ENCODE measurements at places on chromosomes 16 and 17. TPM values are rescaled to one million over a fixed set of nuclear protein-coding genes. Genes with fewer than 3 reads are reported as not detected.

DNA sequence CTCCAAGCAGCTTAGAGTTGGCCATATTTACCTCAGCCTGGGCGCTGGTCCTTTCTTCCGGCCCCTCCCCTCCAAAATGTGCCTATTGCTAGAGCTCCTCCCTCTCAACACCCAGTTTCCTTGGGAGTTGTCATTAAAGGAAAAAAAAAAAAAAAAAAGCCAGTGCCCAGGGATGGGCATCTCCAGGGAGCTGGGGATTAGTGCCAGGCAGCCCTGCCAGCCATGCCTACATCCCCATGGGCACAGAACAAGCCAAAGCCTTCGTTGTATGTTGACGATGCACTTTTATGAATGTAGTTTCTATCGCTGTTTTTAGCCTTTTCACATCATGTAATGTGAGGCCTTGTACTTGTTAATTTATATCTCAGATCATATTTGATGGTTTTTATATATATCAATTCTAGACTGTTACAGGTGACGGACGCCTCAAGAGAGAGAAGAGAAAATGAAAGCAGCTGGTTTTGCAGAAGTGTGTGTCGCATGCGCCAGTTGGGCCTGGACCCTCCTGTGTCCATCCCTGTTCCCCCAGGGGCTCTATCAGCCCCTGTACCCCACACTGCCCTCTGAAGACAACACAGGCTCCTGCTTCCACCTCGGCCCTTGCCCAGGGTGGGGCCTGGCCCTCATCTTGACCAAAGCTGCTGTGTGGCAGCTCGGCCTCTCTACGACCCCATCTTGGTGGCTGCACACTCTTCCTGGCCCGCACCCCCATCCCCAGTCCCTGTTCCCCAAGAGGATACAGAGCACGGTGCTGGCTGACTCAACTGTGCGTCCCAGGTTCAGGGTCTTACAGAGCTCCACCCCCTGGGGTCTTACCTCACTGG is 4.8 kb downstream of the LIMD2 start:
- DNase-seq = no peak

DNA sequence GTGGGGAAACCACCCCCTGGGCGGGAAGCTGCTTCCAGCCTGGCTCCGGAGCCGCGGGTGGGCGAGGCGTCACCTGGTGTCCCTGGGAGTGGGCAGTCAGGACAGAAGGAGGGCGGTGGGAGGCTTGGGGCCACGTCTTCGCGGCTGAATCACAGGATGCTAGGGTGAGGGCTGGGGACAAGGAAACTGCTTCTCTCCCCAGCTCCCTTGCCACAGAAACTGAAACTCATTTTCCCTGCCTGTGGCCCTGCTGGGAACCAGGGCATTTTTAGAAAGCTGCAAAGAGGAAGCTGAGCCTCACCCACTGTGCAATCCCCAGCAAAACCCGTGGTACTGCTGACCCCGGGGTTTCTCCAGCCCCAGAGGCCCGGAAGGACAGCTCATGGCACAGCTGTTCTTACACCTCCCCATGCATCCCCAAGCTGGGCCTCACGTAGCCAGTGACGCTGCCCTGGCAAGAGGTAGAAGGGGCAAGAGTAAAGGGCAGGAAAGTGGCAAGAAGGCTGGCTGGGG is 8.2 kb downstream of the RHBDF2 start:
- no peak for DNase-seq

DNA sequence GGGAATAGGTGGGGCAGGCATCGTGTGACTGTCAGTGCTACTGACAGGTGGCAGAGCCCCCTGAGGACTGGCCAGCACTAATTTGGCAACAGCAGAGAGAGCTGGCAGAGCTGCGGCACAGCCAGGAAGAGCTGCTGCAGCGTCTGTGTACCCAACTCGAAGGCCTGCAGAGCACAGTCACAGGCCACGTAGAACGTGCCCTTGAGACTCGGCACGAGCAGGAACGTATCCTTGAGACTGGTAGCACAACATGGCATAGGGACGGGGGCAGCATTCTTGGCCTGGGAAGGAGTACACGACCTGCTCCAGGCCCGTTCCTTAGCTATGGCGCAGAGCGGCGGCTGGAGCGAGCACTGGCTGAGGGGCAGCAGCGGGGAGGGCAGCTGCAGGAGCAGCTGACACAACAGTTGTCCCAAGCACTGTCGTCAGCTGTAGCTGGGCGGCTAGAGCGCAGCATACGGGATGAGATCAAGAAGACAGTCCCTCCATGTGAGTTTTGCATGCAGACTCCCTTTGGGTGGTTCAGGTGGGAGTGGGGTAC is 3.0 kb upstream of the NRN1L start:
- no peak for DNase-seq

DNA sequence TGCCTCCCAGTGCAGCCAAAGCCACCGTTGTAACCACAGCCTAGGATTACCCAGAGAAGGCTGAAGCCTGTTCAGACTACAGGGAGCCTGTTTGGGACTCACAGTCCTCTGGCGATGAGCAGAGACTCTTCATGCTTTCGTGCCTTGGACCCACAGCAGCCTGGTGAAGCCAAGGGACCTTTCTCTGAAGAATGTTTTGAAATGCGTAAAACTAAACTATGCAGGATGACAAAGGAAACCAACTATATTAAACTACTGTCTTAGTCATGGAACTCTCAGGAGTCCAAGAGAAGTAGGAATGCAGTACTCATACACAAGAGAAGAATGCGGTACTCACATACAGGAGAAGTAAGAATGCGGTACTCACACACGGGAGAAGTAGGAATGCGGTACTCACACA is 20.9 kb downstream of the ABR start:
- DNase-seq = no peak

- no peak for DNase-seq
These were observed 3.1 kb upstream of the PSMB10 start for GRCh38 chr16:67939507-67940445.

GRCh38 chr16:87409153-87409552 is 17.0 kb downstream of the MAP1LC3B start:
- DNase-seq = no peak

GRCh38 chr16:9192746-9193145 is 101.3 kb downstream of the HAPSTR1 start:
- no peak for DNase-seq

- DNase-seq = no peak
These were observed 200.5 kb upstream of the CHMP6 start for GRCh38 chr17:80790981-80791742.

GRCh38 chr16:50505115-50505514 is 43.1 kb upstream of the NKD1 start:
- DNase-seq = no peak

DNA sequence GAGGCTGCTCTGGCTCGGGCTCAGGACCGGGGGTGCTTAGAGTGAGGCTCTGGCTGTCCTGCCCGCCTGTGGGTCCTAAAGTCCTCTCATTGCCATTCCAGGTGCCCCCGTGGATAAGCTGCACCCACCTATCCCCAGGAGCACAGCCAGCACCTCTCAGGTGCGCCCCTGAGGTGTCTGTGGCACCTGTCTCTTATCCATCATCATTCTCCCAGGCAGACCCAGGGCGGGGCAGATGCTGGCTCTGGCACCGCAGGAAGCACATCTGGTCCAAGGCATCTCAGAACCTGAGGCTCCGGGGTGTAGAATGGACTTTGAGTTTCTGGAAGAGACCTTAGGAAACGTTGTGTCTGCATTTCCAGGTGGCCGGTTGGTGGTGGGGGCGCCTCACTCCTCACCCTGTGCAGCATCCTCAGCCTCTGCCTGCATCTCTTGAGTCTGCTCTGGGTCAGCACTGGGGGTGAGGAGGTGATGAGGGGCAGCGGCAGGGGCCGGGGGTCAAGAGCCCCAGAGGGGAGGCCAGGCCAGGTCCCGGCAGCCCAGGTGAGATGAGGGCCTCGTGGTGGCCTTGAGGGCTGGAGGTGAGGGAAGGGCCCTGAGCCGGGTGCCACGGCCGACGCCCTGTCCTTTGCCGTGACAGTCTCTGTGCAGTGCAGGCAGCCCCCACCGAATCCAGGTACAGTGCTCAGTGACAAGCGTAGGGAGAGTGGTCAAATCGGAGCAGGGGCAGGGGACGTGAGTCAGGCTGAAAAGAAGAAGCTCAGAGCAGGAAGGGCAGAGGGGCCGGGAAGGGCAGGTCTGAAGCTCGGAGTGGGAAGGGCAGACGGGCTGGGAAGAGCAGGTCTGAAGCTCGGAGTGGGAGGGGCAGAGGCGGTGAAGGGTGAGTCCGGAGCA is 173.5 kb downstream of the NPIPB11 start:
- no peak for DNase-seq

- DNase-seq = no peak
These were observed 10.4 kb downstream of the HSD17B2 start for GRCh38 chr16:82045465-82045864.

- DNase-seq = no peak
These were observed 58.1 kb downstream of the IQCK start for GRCh38 chr16:19776147-19776546.

DNA sequence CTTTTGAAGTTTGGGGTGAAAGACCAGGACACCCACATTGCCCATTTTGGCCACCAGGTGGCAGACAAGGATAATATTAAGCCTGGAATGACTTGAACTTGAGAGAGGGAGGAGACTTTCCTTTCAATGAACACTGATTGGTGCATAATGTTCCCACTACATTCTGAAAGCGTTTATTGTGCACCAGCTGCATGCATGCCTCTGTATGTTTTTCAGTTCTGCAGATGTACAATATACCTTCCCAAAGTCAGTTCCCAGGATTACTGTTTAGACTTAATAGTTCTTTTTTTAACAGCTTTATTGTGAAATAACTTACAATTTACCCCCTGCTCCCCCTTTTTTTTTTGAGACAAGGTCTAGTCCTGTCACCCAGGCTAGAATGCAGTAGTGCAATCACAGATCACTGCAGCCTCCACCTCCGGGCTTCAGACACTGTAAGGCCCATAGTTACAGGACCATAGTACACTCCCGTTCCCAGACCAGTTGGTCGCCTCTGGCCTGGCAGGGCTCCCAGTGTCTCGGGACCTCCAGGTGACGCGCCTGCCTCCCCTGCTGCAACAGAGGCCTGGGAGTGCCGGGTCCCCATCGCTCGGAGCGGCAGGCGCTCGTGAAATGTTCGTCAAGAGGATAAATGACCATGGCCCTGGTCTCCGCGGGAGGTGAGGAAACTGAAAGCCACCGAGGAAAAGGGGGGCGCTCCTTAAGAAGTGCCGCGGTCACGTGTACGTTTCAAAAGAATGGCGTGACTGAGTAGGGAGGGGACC is 12.2 kb downstream of the CES2 start:
- DNase-seq = peak; percentile 72

- no peak for DNase-seq
These were observed 19.2 kb upstream of the HOXB13 start for GRCh38 chr17:48747445-48748363.

DNA sequence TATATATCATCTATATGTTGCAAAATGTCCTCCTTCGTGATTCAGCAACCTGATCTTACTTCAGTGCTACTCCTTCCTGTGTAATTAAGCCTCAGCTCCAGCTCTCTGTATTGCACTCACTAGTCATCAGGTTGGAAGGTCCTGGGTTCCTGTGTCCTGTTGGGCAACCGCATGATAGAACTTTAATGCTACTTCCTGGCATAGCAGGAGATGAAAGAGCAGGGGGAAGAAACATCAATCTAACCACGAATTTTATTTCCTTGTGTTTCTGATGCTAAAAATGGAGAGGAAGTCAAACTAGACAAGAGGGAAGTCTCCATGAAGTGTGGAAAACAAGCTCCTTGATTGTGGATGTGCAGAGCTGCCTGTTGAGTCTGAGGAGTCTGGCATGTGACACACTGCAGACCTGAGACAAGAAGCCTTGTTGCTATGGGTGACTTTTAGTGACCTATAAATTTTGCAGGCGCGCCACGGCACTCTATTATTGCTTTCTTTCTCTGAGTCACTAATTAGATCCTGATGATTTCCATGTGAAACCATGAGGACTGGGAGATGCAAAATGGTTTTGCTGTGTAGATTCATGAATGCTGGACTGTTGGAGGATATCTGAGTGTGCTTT is 25.6 kb downstream of the IGSF6 start:
- no peak for DNase-seq

DNA sequence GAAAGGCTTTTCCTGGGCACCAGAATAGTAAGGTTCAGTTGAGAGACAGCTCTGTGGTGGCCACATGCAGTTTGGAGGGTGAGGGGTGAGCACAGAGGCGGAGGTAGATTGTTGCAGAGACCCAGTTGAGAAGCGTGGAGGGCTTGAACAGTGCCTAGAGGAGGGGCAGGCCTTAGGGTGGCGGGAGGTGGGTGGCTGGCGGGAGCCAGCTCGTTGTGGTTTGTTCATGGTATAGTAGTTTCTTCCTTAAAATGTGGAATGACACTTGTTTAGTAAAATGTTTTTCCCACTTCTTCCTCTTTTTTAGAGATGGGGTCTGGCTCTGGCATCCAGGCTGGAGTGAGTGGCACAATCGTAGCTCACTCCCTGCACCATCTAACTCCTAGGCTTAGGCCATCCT is 14.2 kb downstream of the USP10 start:
- no peak for DNase-seq

DNA sequence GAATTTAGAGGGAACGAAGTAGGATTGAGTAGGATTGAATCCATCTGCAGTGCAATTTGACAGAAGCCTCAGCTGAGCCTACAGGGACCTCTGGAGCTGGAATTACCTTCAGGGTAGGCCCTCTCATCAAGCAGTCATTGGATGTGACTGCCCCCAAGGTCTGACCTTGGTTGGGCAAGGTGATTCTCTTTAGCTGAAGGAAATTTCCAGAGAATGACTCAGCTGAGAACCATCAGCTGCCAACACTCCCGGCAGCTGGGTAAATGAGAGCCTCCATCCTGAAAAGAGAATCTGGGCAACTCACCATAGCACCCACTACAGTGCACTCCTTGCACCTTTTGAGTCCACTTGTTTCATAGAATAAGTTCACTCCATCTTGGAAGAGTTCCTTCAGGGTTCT is 113.5 kb upstream of the MED13 start:
- no peak for DNase-seq

GRCh38 chr17:11486101-11486867 is 112.0 kb upstream of the DNAH9 start:
- DNase-seq = peak; percentile 18

GRCh38 chr16:1909561-1910231 is 8.5 kb downstream of the HS3ST6 start:
- no peak for DNase-seq

- DNase-seq = no peak
These were observed at the start of gene TGFB1I1 for GRCh38 chr16:31471875-31472708. TGFB1I1 (plus strand) TSS chr16:31472152; CDS start chr16:31472189, 37 bp downstream.

DNA sequence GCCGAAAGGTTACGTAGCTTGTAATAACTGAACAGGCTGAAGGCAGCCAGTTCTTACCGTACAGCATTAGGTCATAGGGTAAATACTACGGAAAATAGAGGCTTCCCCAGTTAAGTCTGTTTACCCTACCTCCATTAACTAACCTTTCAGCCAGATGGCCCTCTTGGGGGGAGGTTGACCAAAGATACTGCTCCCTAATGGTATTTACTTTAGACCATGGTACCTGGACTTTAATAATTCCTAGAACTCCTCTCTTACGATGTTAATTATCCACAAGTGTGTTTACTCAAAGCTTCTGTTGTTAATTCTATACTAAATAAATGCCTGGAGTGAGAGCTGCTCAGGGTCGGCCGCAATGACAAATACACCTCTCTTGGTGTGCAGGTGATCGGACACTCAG is 9.8 kb upstream of the ADAT1 start:
- no peak for DNase-seq

The MYH13 gene
- 0.03 TPM for polyA plus RNA-seq

The AXIN1 gene
- polyA plus RNA-seq = 17.9 TPM

The TMEM92 gene
- polyA plus RNA-seq = 4.4 TPM

The GP1BA gene
- 2.8 TPM for polyA plus RNA-seq

The IGFALS gene
- 2.0 TPM for polyA plus RNA-seq

The MCRIP2 gene
- polyA plus RNA-seq = 8.2 TPM

The KRTAP4-5 gene
- polyA plus RNA-seq = not detected

The CRISPLD2 gene
- polyA plus RNA-seq = 19.6 TPM

Measured in left lung (tissue), 14 donors.